ENCODE measurements at places on chromosomes 7 and 10.
A peak's percentile ranks its signal among the peaks of the same experiment; 100 is the strongest.

- DNase-seq, result no peak
These were observed 176.1 kb downstream of the CHN2 start for GRCh38 chr7:29370531-29371314.

DNA sequence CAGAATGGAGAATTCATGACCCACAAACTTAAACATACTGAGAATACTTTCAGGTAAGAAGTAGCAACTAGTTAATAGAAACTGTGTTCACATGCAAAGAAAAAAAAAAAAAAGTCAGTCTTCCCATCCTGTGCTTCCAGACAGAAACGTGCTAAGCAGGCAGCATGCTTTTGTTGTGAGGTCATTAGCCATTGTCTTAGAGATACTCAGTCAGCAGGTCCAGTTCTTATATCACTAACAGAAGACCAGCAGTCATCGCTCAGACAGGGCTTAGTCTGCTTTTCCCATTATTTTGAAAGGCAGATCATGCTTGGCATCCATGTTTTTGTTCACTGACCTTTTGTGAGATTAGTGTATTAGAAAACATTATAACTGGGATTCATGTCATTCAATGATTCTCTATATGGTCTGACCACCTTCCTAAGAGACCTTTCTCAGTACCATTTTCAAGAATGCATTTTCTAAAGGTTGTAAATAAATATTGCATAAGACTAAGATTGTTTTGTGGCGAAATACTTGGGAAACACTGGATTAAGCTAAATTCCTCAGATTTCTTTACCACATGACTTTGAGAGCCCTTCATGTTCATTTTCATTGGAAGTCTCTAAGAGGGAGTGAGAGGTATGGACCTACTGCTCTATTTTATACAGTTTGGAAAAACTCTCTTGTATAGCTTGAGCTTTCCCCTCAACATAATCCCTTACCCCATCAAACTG is 45.0 kb upstream of the AGBL3 start:
- DNase-seq, result peak; percentile 93

DNA sequence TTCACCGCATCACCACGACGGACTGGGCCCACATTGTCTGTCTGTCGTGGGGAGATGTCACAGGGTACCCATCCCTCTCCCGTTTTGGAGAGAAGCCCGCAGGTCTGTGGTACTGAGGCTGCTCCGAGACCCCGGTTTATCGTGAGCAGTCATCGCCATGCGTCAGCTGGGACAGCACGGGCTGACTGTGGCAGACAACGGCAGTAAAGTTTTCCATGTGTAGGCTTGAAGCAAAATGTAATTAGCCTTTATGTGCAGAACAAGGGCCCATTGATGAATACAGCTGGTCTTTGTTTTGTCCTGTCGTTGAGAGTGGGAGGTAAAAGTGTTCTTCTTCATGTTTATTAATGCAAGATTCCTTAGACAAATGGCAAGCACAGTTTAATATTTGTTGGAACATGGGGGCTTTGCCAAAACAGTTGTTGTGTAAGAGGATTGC is 167.4 kb upstream of the SH2B2 start:
- DNase-seq, result no peak

DNA sequence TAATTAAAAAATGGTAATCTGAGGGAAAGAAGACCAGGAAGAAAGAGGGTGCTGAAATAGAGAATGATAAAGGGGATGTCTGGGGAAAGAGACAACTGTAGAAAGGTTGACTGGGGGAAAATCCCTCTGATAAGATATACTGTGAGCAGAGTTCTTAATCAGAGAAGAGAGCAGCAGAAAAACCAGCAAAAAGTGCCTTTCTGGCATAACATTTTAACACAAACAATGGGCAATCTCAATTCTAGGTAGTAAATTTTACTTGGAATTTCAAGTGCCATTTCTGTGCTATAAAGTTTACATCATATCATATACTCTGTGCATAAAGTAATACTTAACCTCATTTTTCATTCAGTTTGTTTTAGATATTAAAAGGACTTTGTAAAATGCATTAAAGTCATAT is 251.9 kb upstream of the HGF start:
- DNase-seq, result no peak

DNA sequence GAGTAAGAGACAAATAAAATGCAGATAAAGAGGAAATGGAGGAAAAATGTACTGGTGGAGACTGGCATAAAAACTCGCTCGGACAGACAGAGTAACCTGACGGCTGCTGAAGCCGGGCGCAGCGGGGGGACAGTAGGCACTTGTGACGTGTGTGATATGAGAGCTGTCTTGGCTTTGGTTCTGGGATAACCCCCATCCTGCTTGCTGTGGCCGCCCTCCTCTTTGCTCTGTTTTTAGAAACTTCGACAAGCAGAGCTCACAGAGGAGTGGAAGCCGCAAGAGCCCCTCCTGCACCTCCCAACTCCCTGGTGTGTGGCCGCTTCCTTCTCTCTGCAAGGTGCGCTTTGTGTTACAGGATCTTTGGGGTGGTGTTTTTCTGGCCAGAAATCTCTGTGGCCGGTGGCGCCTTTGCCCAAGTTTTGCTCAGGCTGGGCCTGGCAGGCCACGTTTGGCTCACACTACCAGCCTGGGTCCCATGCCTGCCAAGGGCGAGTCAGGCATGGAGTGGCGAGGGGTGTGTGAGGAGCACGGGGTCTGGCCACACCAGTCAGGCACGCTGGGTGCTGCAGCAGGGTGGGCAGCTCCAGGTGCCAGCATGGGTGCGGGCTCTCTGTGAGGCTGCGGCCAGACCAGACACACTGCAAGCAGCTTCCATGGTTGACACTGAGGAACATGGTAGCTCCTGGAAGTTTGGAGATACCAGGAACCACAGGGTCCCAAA is 268.0 kb downstream of the DNAJB6 start:
- no peak for DNase-seq

DNA sequence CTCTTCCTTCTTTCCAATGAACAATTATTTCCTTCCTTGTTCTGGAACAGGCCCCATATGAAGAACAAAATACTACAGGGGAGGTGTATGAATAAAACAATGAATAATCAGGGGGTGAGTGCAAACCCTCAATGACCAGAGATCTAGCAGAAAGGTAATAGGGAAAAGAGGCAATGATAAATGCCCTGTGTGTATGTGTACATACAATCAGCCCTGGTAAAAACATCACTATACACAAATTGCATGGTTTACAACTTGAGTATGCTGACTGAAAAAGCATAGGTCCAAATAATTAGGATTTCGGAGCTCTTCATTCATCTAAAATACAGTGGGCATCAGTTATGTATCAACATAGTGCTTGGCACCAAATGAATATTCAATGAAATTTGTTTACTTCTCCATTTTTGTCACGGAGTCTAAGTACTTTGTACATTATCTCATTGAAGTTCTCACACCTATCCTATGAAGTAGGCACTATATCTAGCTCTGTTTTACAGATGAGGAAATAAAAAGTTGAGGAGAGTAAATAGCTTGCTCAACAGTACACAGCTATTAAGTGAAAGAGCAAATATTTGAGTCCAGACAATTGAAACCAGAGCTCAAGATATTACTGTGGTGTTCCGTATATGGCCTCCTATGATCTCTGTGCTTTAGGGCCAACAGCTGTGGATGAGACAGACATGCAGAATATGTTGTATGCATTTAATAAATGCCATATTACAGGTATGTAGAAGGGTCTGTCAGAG is 1065.4 kb downstream of the SORCS3 start:
- DNase-seq, result no peak

- DNase-seq, result no peak
These were observed 80.1 kb downstream of the ANKIB1 start for GRCh38 chr7:92325858-92326257.

DNA sequence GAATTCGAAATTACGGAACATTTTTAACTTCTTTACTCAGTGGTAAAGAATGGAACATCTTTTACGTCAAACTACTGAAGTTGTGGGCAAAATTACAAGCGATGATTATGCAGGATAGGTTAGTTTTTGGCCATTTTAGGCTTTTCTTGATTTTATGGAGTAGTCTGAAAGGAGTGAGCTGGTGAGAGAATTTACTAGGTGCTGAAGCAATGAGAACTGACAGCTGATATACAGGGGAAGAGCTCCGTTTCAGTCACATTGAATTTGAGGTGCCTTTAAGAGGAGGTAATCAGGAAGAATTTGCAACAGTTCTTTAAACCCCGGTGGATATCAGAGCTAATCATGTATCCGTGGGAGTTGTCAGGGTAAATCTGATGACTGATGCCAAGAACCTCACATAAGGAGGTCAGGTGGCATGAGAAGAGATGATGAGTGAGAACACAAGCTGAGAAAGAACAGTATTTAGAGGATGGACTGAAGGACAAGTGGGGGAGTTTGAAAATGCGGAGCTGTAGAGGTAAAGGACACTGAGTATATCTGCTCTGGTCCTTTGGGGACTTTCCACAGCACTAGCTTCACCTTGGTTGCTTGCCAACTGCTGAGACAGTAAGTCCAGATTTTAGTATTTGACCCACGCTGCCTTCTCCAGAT is 104.3 kb downstream of the AHR start:
- DNase-seq, result no peak

- no peak for DNase-seq
These were observed 620 bp downstream of the ZNF117 start for GRCh38 chr7:64990216-64990615.

DNA sequence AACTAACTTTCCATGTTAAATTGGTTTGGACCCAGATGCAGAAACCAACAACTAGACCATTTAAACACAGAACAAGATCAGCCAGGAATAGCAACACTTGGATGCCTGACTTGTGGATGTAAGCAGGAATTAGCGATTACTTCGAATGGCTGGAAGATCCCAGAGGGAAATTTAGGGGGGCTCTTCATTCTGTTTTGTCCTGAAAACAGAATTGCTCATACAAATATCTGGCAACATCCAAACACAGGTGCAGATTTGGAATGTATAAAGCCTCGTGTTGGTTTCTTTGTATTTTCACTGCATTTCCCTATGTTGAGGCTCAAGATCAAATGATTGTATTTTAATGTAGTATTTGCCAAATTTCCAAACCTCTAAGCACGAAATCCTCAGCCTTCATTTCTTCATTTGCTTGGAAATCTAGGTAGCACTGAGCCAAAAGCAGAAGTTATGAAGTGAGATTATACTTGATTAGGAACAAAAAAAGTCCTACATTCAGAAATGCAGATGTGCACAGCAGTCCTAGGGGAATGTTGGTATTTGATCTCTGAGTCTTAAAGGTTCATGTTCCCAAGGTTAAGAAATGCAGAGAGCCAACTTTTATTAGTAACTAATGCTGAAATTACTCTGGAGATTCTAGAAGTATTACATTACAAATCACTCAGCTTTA is 248.7 kb upstream of the TCF7L2 start:
- no peak for DNase-seq

GRCh38 chr7:132206594-132206993 is 369.7 kb downstream of the PLXNA4 start:
- DNase-seq, result no peak

- no peak for DNase-seq
These were observed 423 bp downstream of the LSM5 start for GRCh38 chr7:32489788-32490126.

DNA sequence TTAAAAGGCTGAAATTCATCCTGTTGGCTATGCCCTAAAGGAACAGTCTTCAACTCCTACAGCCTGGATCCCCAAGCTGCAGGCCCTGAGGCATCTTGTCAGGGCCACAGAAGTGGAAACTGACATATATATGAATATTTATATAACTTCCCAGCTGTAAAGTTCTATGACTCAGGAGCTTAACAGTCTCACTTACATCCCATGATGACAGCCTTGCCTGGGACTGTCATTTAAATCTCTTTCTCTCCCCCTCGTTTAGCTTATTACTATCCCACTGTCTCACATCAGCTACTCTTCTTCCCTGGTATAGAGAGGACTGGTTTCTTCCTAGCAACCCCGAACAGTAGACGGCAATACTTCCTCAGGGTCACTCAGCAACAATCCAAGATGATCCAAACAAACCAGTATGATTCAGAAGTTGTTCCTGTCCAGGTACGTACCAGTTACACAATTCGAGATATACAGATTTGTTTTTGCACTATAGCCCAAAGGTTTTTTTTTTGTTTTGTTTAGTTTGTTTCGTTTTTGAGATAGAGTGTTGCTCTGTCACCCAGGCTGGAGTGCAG is 22.7 kb downstream of the KIAA1549 start:
- peak; percentile 19 for DNase-seq

DNA sequence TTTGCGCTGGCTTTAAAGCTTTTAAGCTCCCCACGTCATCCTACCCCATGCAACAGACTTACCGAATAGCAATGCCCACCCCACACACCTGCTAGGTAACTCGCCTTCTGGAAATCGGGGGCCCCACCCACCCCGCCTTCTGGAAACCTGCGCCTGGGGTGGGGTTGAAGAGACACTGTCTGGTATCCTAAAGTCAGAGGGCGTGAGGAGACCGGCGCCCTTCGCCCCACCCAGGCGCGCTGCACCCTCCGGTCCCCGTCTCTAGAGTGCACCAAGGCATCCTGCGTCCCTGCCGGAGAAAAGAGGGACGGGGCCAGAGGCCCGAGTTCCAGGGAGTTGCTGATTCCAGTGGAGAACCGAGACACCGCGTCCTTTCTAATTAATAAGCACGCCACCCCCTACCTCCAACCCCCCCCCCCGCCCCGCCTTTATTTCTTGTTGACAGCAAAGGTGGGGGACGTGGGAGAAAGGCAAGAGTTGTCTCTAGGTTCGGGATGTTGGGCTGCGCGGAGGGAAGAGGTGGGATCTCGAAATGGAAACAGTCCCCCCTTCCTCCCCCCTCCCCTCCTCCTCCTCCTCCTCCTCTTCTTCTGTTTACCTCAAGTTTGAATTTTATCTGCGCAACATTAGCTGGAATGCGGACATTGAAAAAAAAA is 220.9 kb upstream of the MKLN1 start:
- DNase-seq, result peak; percentile 47

- no peak for DNase-seq
These were observed 30.3 kb downstream of the MKI67 start for GRCh38 chr10:128095753-128096469.

DNA sequence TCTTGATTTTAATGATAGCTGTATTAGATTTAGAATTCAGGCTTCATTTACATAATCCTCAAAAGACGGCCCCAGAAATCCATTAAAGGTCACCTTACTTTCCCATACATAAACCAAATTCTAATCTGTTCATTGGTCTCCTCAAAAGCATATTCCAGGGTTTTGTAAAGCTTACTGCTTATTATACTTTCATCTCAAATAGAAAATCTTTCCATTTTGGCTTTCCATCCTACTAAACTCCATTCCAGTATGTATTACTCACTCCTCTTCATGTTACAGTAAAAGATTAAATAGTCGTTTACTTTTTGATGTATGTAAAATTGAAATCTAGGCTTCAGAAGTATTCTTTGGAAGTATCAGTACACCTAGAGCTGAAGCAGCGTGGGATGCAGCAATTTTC is 143.5 kb upstream of the LRRN3 start:
- DNase-seq, result no peak

- DNase-seq, result peak; percentile 45
These were observed 21.6 kb downstream of the FZD1 start for GRCh38 chr7:91285696-91286355.

Measured in EL (cell line).